ENCODE measurements at places on chromosomes 11 and 22. TPM values are rescaled to one million over a fixed set of nuclear protein-coding genes. Genes with fewer than 3 reads are reported as not detected.

ALX4 gene
- not detected for total RNA-seq

OR5T2 gene
- total RNA-seq = not detected

CDKN1C gene
- 314 TPM for total RNA-seq

PLCB3 gene
- 26.5 TPM for total RNA-seq

SAA2 gene
- total RNA-seq = 335 TPM

ROBO3 gene
- total RNA-seq = 30.4 TPM

SCGB1C1 gene
- not detected for total RNA-seq

MS4A15 gene
- total RNA-seq = not detected

ARRB1 gene
- 34.7 TPM for total RNA-seq

NLRP6 gene
- 3.0 TPM for total RNA-seq

FOLR2 gene
- 52.5 TPM for total RNA-seq

Data from omental fat pad (tissue), 4 donors.